ENCODE measurements at places on chromosomes 5 and 9.

DNA sequence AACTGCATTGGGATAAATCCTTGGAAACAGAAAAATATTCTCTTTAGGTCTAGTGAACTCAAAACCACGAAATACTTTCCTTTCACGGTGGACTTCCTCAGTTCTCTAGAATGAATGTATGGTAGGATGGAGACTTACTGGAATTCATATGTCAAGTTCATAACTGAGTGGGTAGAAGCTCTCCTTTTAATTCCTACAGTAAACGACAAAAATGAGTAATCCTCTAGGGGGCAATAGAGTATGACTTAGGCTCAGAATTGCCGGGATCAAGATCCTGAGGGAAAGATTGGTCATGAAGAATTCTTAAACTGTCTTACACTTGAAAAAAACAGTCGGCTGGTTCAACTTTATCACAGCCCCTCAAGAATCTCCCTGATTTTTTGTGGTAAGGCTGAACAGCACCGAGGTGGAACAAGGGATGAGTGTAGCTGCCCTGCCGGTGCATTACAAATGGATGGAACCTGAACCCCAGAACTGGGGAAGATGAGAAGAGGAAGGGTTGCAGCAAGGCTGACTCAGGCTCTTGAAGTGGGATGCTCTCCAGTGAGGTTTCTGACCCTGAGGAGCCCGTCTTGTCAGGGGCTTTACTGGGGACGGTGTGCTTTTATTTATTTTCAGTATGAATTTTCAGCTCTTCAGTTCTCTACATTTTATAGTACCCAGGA is 14.0 kb upstream of the LOX start:
- peak; percentile 78 for DNase-seq

DNA sequence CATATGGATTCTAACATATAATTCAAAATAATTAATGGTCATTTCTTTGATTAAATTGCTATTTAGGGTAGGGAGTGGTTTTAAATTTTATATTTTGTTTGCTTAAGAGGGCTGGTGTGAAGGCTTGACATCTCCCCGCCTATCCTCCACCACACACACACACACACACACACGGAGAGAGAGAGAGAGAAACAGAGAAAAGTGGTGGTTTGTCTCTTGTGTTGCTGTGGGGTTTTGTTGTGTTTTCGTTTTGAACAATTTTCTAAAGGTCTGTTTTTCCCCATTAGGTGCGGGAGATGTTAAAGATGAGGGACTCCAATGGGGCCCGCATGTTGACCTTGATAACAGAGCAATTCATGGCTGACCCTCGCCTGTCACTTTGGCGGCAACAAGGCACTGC is 161.9 kb downstream of the ZSWIM6 start:
- DNase-seq = peak; percentile 28

GRCh38 chr5:141826674-141827073 is 51.5 kb downstream of the PCDH1 start:
- no peak for DNase-seq

- peak; percentile 65 for DNase-seq
Measured at GRCh38 chr5:122187426-122187825, 58.1 kb downstream of the ZNF474 start.

GRCh38 chr9:129725795-129726251 is 27.0 kb downstream of the PTGES start:
- DNase-seq = peak; percentile 81

DNA sequence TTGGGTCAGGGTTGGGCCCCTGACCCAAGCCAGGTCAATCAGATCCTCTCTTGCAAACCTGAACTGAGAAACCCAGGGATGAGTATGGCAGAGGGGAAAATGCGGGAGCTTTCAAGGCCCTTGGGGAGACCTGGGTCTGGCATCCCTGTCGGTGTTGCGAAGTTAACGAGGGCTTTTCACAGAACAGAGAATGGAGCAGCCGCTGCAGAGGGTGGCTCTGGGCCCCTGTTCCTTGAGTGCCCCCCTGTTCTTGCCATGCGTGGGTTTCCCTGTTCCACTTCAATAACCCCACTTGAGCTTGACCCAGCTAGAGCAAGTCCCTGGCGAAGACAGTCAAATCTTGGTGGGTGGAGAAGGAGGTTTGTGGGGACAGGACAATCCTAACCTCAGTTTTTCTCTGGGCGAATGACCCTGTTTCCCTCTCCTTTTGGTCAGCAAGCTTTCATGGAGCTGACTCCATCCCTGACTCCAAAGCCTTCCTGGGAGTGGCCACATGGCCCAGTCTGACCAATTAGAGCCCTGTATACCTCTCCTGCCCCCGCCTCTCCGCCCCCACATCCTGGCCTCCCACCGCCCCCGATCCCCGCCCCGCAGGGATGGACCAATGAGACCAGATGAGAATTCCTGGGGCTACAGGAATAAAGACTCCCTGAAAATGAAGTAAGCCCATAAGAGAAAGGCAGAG is 2.9 kb upstream of the VDAC1 start:
- DNase-seq = peak; percentile 44

DNA sequence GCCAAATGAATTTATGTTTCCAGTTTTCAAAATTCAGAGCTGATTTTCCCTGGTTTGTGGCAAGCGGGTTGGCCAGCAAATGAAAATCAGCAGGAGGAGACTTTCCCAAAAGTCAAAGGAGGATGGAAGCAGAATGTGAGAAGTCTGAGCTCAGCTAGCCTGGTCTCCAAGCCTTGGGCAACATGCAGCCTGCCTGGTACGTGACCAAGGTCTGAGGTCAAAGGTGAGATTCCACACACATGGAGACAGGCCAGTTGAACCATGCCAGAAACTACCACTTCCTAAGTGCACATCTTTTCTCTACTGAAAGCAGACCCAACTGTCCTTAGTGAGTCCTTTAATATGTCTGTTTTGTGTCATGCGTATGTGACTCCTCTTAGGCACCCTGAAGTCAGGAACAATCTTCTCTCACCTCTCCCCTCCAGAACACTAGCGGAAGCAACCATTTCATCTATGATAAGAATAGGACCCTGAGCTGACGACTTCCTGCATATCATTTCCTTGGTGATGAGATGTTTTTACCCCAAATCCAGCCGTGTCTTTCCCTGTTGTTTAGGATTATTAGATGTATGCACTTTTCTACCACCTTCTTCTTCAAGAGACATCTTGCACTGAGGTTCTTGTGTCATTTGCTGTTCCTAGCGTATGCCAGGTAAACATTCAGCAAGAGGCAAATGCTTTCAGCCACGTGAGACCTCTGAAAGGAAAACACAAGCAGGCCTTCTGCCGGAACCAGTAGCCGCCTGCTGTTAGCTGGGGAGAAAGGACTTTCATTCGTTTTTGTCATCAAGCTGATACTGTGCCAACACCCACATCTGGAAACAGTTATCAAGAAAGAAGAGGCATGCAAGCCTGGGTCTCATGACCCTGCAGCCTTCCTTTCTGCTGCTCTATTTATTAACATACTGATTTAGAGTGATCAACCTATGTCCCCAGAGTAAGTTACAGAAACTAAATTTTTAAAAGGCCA is 9.7 kb upstream of the TGFBI start:
- peak; percentile 85 for DNase-seq

DNA sequence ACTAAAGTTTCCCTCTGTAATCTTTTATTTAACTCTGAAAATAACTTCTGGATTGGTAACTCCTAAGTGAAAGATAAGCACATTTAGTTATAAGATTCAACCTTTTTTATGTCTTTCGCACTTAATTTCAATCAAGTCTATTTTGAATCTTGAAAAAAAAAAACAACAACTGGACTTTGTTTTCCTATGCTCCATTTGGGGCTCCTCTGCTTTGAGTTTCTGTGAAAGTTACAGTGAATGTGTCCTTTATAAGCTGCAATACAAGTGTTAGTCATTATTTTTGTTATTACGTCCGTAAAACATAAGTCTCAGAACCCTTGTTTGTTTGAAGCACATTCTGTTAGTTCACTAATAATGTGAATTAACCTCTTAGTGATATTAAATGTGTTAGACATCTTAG is 276.8 kb downstream of the ADAMTS6 start:
- DNase-seq = no peak

DNA sequence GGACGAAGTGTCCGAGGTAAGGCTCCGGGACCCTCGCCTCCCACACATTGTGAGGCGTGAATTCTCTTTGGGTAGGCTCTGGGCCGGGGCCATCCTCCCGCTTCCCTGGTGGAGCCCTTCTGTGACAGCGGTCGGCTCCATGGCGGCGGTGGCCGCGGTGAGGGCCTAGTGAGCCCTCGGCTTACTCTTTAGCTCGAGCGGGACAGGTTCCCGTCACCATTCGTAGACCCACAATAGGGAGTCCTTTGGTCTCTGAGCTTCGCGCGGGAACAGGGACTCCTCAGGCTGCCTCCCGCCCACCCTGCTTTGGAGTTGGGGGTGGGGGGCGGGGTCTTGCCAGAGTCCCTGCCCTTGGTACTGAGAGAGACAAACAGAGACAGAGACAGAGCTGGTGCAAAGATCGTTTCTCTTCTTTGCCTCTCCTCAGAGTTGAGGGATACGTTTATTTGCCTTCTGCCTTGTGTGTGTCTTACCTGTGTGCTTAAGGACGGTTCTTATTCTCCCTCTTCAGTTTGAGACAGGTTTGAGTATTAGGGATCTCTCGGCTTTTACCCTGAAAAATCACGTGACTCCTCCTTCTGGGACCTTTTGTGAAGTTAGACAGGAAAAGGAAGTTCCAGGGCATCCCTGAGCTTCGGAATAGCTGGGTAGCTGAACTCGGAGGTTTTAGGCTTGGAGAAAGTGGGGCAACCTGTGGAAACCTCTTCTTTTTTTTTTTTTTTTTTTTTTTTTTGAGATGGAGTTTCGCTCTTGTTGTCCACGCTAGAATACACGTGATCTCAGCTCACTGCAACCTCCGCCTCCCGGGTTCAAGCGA is 833 bp downstream of the ANKHD1 start:
- DNase-seq = peak; percentile 77

GRCh38 chr9:81456431-81457006 is 232.8 kb downstream of the TLE1 start:
- peak; percentile 51 for DNase-seq

GRCh38 chr5:10760096-10760920 is 726 bp downstream of the DAP start:
- DNase-seq = peak; percentile 84

DNA sequence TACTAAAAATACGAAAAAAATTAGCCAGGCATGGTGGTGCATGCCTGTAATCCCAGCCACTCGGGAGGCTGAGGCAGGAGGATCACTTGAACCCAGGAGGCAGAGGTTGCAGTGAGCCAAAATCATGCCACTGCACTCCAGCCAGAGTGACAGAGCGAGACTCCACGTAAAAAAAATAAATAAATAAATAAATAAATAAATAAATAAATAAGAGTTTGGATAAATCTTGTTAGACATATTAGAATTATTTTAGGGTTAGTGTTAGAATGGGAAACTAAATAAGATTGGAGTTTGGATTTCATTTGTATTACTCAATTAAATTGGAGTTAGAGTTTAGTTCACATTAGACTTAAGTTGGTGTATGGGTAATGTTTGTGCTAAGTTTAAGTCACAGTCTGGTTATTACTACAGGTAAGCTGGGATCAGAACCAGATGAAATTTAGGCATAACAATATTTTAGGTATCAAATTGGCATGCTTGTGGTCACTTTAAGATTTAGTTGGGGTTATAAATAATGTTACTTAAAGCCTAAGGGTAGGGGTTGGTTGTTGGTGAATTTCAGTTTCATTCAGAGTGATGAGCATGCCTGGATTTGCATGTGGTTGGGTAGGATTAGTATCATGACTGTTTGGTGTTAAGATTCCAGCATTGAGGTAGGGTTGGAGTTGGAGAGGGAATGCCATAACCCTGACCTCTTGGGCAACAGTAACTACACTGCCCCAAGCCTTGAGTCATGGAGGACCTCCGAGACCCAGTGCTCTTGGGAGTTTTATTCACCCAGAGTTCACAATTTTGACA is 3.3 kb downstream of the OR5C1 start:
- no peak for DNase-seq

- DNase-seq = no peak
Measured at GRCh38 chr9:1713841-1714240, 301.3 kb upstream of the SMARCA2 start.

DNA sequence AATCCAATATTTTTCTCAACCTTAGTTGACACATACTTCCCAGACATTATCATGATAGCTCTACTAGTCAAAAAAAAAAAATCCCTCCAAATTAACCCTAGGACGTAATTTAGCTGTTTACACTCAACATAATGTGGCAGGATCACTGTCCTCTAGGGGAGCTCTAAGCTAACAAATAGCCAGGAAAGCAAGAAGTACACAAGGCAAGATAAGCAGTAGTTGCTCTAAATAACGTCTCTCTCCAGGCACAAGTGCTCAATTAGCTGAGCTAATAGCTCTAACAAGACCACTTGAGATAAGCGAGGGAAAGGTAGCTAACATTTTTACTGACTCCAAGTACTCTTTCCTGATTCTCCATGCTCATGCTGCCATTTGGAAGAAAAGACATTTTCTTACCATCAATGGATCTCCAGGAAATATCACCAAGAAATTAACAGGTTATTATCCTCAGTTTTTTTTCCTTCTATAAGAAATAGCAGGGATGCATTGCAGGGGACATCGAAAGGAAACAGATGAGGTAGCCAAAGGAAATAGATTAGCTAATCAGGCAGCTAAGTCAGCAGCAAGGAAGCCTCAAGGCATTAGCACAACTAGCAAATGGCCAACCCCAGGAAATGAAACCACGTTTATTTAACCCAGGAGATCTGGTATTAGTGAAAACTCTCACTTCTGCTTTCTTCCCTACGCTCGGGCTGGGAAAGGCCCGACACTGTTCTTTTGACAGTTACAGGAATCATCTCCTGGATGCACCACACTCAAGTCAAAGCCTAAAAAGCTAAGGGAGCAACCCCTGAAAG is 614.1 kb downstream of the PTPRD start:
- DNase-seq = peak; percentile 79

DNA sequence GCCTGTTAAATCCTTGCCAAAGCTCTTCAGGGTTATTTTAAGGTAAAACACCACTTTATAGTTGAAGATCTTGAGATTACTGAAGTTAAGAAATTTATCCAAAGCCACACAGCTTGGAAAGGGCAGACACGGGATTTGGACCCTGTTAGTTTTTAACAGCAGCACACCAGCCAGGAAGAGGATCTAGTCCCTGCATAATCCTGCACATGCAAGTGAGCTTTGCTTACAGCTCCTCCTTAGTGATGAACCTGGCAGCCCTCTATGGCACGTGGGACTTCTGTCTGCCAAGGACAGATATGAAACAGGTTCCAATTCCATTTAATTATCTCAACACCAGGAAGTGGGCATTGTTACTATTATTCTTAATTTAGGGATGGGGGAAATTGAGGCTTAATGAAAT is 108.7 kb downstream of the TRIM32 start:
- DNase-seq = peak; percentile 16
